ENCODE measurements at places on chromosomes 6 and 20. TPM values are rescaled to one million over a fixed set of nuclear protein-coding genes. Genes with fewer than 3 reads are reported as not detected.

Gene PET117
- total RNA-seq = 13.9 TPM

Gene CPXM1
- total RNA-seq = 0.50 TPM

Gene GMPR
- total RNA-seq = 7.2 TPM

Gene ZNF133
- total RNA-seq = 31.5 TPM

Gene SMOC2
- total RNA-seq = under 0.01 TPM

Gene DDO
- 8.7 TPM for total RNA-seq

Gene SASH1
- total RNA-seq = 38.6 TPM

Gene ULBP1
- 0.26 TPM for total RNA-seq

Gene GGTLC1
- total RNA-seq = not detected

Measured in fibroblast of lung (primary cell).